ENCODE measurements at places on chromosomes 13 and 19.
A peak's percentile ranks its signal among the peaks of the same experiment; 100 is the strongest.

DNA sequence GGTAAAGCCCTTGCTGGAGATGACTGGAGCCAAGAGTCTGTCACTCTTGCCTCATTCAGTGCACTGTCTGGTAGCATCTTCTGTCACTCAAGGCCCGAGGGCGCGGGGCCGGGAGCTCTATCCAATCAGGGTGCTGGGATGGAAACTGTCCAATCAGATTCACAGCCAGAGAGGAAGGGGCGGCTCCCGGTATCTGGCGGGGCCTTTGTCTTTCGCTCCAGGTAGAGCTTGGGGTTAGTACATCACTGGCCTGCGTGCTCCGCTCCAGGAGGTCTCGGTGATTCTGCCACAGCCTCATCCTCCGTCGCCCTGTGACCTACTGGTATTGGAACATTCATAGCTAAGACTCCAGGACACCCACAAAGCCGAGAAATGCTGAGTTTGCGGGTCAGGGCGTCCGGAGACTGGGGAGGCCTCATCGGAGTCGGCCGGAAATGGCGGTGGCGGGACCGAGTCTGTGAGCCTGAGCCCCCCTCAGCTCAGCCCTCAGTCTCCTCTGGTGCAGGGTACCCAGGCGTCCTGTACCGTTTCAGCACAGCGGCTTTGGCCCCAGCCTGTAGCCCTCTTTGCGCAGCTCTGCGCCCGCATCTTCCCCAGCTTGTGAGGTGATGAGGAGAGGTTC is 20.6 kb upstream of the ZNF430 start:
- DNase-seq = peak; percentile 94

DNA sequence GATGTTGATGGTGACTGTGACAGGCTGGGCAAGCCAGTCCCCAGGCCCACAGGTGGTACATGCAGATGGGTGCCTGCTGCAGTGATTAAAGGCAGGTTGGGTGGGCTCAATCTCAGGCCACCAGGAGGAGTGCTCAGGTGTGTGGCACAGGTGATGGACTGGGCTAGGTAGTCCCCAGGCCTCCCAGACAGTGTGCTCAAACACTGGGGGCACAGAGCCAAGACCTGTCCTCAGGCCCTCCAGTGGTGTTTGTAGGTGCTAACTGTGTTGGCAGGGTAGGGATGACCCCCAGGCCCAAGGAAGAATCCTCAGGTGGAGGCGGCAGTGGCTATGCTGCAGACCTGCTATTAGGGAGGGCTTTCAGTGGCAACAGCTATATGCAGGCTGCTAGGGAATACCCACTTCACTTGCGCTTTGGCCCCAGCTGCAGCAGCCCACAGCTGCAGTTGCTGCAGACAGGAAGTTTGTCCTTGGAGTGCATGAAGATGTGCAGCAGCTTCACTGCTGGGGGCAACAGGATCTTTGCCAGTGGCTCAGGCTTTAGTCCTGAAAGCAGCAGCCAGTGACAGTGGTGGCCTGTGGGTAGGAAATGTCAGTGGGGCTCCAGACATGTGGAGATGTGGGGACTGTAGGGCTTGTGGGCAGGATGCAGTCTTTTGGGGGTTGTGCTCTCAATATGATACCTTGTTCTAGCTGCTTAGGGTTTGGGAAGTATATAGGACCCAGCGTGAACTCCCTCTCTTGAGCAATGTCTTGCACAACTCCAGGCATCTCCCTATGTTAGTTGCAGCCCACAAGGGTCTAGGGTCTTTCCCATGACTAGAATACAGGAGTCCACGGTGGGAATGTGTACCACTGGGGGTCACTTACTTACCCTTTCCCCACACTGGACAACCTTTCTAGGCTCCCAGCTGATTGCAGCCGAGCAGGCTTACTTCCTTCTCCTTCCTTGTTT is 54.1 kb upstream of the MLNR start:
- no peak for DNase-seq

DNA sequence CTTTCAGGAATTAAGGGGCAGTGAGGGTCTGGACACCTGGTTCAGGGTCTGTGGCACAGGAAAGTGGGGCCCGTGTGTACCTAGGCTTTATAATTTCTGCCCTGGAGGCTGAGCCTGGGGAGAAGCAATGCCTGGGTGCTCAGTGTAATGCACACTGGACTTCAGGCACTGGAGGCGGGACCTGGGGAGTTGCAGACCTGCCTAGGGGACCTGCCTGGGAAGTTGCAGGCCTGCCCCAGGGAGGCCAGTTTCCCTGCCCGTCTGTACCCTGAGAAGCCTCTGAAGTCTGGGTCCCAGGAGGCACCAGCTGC is 2.5 kb upstream of the TMEM59L start:
- no peak for DNase-seq

GRCh38 chr19:38046254-38047048 is 139.4 kb downstream of the SIPA1L3 start:
- no peak for DNase-seq

DNA sequence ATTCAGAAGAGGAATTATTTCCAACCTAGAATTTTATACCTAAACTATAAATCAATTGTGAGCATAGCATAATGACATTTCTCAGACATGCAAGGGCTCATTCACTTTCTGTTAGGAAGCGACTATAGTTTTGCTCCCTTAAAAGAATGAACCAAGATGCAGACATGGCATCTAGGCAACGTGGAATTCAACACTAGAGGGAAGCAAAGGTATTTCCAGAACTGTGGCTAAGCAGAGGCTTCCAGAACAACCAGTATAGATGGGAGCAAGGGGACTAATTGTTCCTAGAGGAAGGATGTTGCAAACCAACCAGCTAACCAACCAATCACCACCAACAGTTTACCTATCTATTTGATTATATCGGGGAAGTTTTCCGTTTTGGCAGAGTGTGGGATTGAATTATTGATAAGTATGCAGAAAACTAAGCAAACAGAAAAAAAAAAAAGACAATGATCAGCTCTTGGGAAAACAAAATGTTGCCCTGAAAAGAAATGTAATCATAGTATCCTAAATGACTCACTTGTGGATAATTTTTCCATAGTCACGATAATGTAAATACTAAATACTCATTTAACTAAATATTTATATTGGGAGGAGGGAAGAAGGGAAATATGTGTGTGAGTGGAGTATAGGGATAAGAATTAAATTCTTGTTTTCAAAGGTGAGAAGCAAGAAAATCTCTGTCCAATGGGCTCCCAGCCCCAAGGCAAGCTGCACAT is 21.1 kb downstream of the ARL11 start:
- no peak for DNase-seq

DNA sequence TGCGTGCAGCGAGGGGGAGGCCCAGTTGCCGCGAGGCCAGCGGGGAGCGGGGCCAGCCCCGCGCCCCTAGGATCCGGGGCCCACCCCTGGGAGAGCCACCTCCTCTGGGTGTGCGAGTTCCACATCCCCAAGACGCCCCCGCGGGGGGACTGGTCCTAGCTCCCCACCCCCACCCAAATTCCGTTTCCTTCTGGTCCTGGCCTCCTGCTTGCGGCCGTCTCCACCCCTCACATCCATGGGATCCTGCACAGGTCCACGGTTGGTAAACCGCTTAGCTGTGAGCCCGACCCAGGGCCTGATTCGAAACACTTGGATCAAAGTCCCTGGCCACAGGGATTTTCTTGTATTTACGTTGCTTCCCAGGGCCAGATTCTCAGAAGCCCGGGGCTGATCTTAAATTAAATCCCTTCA is 324 bp upstream of the FBXO17 start:
- no peak for DNase-seq

DNA sequence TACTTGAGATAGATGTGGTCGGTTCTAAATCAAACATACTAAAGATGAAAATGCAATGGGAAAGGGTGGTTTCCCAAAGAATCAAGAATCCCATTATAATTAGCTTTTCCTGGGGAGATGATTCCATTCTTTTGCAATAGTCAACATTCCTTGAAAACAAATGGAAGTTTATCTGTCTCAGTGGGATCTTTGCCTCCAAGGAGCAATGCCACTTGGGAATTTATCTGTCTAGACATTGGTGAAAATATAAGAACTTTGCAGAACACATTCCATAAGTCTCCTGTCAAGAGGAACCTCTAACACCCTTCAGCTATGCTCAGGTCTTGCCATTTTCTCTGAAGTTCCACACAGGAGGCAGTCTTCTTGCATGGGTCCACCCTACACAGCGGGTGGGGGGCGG is 152.5 kb downstream of the KCTD12 start:
- no peak for DNase-seq

GRCh38 chr19:17075864-17076542 is 426 bp downstream of the MYO9B start:
- DNase-seq = peak; percentile 42

GRCh38 chr19:17806945-17807344 is 12.0 kb downstream of the B3GNT3 start:
- DNase-seq = no peak

Data from nucleus accumbens (tissue), 56 donors.